ENCODE measurements at places on chromosomes 3 and 15.

- no peak for DNase-seq
Measured at GRCh38 chr3:107664614-107665013, 141.9 kb downstream of the BBX start.

DNA sequence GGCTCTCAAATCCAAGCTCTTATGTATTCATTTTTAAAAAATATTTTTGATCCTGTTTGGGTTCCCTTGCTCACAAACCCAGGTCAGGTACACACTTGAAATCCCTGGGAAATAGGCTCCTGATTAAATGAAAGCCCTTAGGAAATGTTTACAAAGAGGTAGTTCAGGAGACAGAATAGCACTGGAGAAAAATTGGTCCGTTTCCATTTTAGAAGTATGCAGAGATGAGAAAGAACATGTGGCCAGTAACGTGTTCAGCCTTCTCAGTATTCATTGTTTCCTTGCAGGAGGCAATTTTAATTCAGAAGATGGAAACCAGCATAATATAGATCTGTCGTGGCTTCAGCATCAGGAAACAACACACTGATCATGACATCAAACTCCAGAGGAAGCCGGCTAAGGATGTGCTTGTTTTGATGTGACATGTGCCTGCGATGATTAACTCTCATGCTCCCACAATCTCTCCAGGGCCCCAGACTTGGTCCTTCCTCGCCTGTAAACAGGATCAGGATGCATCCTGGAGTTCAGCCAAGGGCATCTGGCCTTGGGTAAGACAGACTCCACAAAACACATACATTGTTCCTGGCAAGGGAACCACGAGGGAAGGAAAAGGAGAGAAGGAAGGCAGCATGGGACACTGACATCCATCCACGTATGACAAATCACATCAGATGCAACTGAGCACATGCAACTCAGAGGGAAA lies 350.5 kb upstream of the THBS1 start:
- no peak for DNase-seq

GRCh38 chr15:91116113-91117067 lies 16.3 kb downstream of the SV2B start:
- DNase-seq = no peak

- no peak for DNase-seq
Measured at GRCh38 chr3:100893590-100893989, 99.6 kb downstream of the ABI3BP start.

DNA sequence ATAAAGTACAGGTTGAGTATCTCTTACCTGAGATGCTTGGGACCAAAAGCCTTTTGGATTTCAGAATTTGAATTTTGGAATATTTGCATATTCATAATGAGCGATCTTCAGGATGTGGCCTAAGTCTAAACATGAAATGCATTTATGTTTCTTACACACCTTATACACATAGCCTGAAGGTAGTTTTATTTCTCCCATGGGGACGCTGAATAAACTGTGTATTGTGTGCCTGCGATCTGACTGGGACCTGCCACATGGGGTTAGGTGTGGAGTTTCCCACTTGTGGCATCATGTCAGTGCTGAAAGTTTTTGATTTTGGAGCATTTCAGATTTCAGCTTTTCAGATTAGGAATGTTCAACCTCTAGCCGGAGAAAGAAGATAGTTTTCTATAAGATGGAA lies 35.5 kb downstream of the UBE2E2 start:
- no peak for DNase-seq

- no peak for DNase-seq
Measured at GRCh38 chr15:58312031-58312430, 119.8 kb upstream of the LIPC start.

- no peak for DNase-seq
Measured at GRCh38 chr15:60652870-60653269, 173.9 kb upstream of the ICE2 start.

- DNase-seq = no peak
Measured at GRCh38 chr3:78690766-78691165, 1077.0 kb downstream of the ROBO1 start.

- no peak for DNase-seq
Measured at GRCh38 chr3:29919571-29919970, 638.7 kb downstream of the RBMS3 start.

- peak; percentile 63 for DNase-seq
Measured at GRCh38 chr3:39147711-39148434, 5.5 kb downstream of the CSRNP1 start.

- no peak for DNase-seq
Measured at GRCh38 chr3:119524931-119525662, 26.8 kb downstream of the TIMMDC1 start.

DNA sequence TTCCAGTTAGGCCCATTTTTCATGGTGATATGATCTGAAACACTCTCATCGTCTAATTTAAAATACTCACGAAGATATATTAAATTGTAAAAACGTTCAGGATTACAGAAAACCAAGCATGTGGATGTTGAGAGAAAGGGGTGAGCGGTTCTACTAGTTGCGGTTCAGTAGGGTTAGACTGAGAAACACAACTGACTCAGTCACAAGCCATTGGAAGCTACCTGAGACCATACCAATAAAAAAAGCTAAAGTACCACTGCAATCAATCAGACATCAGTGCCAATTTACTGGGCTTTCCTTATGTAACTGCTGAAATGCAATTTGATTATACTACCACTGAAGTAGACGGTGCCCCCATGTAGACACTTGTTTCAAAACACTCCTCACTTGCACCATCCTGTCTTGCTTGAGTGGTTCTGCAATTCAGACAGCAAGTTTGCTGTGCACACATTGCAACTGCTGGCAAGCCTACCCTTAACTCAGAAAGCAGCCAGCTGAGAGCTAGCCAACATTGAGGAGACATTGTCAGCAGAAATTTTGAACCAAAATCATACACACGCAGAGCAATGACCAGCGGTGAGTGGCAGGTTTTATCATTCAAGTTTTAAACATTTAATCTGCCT lies 368.7 kb upstream of the ARHGEF26 start:
- no peak for DNase-seq

DNA sequence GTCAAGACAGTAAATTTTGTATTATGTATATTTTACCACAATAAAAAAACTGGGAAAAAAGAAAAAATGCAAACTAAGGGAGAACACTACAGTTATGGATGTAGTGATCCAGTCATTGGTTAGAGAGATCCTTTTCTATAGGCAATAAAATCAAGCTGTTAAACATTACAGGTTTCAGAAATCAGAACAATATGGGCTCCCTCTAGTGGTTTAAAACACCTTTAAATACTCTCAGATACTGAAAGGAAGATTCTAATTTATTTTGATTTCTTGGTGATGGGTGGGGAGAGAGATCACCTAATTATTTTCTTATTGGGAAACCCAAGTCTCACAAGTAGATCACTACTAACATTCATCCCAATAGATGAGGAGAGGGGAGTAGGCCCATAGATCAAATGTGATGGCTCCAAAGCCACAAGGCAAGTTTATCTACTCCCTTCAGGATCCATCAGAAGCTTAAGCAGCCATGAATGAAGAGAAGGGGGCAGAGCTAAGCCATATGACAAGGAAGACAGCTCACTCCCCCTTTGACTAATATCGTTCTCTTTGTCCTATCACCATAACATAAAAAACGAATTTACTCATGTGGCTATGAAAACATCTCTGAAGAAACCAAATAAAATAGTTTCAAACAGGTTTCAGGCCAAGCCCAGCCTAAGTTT lies 118.6 kb downstream of the ANO10 start:
- no peak for DNase-seq

GRCh38 chr15:87604857-87605446 lies 651.6 kb downstream of the NTRK3 start:
- DNase-seq = no peak

DNA sequence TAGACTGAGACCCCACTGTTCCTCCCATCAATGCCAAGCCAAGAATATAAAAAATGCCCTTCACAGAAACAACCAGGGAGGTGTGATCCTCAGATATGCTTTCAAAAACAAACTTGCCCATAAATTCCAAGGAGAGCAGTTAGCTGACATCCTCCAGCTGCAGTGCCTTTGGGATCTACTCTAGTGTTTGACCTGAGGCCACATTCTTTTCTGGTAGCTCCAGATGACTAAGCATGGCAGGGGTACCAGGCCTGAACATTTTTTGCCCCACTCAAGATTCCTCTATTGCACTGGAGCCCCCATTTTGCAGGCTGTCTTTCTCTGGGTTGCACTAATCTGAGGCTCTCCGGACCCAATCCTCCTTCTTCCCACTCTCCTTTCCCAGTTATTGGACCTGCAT lies 27.9 kb upstream of the ACP3 start:
- DNase-seq = no peak

- DNase-seq = no peak
Measured at GRCh38 chr15:20358066-20358778, 183.4 kb downstream of the GOLGA6L6 start.

GRCh38 chr3:156553705-156554356 lies 1.1 kb downstream of the SSR3 start:
- no peak for DNase-seq

DNA sequence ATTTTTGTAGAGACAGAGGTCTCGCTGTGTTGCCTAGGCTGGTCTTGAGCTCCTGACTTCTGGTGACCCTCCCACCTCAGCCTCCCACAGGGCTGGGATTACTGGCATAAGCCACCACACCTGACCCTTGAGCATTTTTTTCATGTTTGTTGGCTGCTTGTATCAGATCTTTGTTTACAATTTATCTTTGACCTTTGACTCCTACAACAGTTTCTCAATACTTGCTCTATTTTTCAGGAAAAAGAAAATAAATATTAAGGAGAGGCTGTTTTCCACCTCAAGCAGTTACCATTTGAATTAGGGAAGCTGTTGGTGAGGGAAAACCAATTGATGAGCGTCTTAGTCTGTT lies 44.5 kb downstream of the LIMD1 start:
- no peak for DNase-seq

- no peak for DNase-seq
Measured at GRCh38 chr3:164458986-164459385, 619.3 kb downstream of the SI start.

DNA sequence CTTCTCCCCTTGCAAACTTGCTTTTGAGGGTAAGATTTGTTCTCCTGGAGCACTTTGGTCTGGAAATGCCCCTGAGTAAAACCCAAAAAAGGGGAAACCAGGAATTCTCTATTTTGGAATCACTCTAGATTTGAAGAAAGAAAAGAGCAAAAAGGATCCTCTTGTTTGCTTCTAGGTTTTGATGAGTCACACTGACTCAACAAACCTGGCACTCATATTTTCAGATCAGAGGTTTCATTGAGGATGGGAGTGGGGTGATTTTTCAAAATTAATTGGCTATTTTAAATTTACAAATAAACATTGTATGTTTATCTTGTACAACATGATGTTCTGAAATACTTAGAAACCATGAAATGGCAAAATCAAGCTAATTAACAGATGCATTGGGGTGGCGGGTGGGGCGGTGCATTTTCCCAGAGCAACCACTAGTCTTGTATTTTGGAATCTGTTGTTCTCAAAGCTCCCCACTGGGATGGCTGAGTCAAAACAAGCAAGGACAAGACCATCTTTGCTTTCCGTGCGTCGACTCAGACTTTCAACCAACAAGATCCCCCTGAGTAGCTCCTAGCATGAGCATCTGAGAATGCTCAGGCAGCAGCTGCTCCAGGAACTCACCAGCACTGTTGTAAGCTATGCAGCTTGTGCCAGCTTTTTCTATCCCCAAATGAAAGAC lies 451.4 kb downstream of the WDR72 start:
- no peak for DNase-seq

DNA sequence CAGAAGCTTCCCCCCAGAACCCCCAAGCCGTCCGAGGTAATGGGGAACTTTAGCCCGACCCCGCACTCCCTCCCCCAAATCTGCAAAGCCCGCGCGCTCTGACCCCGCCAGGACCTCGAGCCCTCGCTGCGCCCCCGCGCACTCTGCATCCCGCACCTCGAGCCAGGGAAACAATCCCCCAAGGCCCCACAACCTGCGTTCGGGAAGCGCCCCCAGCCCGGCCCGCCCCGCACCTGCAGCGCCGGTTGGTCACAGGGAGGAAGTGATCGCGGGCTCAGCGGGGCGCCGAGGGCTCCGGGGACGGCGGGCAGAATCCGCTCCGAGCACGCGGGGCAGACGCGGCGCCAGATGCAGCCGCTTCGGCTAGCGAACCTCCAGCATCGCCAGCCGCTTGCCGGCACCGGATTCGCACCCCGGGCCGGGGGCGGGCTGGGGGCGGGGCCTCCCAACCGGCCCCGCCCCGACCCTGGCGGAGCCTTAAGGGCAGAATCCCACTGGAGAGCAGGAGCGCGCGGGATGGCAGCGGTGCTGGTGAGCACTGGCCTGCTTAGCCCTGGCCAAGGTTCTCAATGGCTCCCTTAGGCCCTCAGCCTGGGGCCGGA lies at the start of gene CAMKV:
CAMKV (minus strand) TSS at position 382 of the 602 bp plus-strand sequence. CDS start 7,518 bp downstream, outside the sequence.
- peak; percentile 14 for DNase-seq

DNA sequence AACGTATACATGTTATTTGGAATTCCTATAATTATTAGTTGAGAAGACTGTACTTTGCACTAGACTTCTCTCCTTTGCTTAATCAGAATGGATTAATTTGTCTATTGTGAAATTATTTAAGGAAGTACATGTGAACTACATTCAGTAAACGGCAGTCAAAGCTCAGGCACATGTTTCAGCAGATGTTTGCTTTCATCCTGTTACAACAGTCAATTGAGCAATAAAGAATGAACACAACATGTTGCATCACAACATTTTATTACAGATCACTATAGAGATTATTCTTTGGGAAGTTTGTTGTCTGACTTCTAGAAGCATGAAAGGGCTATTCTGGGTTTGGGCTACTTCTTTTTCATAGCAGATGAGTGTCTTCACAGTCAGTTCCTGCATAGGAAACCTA lies 39.2 kb downstream of the RAB27A start:
- peak; percentile 29 for DNase-seq

- DNase-seq = no peak
Measured at GRCh38 chr15:30830961-30831360, 72.8 kb upstream of the FAN1 start.

GRCh38 chr3:11118181-11118682 lies 36.1 kb upstream of the HRH1 start:
- DNase-seq = no peak

- DNase-seq = no peak
Measured at GRCh38 chr3:40494698-40495097, 11.1 kb upstream of the ZNF620 start.

GRCh38 chr3:111769110-111769991 lies 89.7 kb upstream of the PHLDB2 start:
- no peak for DNase-seq

- DNase-seq = peak; percentile 20
Measured at GRCh38 chr3:15055019-15055557, 10.0 kb downstream of the MRPS25 start.

- DNase-seq = no peak
Measured at GRCh38 chr3:157836022-157836421, 270.2 kb downstream of the SHOX2 start.
